Left ventricle myocardium inferior (tissue), 1 donor: ENCODE measurements at places on chromosomes 1 and 21.

DNA sequence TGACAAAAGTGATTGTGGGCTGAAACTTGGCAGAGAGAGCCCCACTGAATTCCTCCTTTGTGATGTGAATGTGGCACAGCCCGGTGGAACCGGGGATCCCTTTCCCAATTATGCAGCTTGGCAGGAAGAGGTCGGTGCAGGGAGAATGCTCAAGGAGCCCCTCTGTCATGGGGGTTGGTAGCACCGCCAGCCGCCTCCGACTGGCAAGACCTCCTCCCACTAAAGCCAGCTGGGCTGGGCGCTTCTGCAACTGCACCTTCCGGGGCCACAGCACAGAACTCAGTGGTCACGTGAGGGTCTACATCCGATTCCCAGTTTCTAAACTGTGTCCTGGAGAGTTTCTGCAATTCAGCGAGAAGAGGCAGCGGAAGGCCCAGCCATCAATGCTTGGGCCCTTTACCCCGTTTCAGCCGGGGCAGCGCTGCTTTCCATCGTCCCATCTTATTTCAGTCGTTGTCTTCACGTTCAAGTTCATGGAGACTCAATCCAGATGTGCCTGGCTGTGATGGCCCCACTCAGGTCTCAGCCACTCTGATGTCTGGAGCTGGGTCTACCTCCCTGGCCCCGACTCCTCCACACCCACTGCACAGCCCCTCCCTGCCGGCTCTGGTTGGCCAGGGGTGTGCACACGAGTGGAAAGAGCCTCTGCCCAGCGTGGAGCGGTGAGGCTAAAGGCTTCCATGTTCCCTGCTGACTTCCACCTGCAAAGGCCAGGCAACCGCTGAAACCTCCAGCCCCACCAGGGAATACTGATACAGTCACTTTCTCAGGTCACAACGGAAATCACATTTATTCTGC lies 39.8 kb upstream of the FHAD1 start:
- no peak for DNase-seq

- peak; percentile 28 for DNase-seq
Measured at GRCh38 chr1:163440090-163440489, 118.3 kb downstream of the NUF2 start.

GRCh38 chr1:39178541-39179431 lies 25.7 kb upstream of the MACF1 start:
- no peak for DNase-seq

DNA sequence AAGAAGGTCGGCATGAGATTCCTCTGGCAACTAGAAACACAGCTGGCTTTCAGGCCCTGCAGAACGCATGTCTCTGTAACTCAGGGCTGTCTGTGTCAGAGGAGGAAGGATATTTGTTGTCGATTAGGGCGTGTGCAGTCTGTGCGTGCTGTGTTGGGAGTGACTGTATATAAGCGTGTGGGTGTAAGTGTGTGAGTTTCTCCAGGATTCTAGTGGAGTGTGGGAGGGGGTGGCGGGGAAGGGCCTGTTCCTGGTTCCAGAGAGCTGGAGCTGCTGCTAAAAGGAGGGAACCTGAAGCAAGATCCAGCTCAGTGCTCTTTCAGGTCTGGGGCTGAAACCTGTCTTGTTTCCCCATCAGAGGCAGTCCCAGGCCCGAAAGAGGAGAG lies 74.3 kb downstream of the SLC16A1 start:
- no peak for DNase-seq

- DNase-seq = no peak
Measured at GRCh38 chr1:53615101-53615500, 123.9 kb downstream of the GLIS1 start.

DNA sequence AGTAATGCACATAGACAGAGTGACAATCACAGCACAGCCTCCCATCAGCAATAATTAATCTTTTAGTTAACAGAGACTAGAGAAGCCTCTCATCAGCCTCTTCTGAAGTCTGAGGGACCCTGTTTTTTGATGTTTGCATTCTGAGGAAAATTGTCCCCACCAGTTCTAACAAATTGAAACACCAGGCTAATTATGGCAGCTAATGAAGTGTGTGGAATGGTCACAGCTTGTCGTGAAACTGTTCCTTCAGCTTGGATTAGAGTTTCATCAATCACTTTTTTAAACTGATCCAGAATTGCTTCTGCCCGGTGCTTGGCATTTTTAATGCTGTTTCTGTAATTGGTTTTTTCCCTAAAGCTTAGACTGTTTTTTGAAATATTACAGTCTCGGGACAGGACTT lies 208.0 kb downstream of the SPATA17 start:
- DNase-seq = no peak

- DNase-seq = no peak
Measured at GRCh38 chr1:228752675-228753265, 17.5 kb downstream of the RHOU start.

GRCh38 chr1:21622466-21623315 lies 46.5 kb downstream of the RAP1GAP start:
- DNase-seq = peak; percentile 23

GRCh38 chr1:146020058-146021049 lies 1.2 kb downstream of the HJV start:
- DNase-seq = no peak

- DNase-seq = no peak
Measured at GRCh38 chr1:78088015-78088414, 42.2 kb downstream of the GIPC2 start.

GRCh38 chr1:86965012-86965826 lies 50.8 kb downstream of the HS2ST1 start:
- no peak for DNase-seq

GRCh38 chr1:20821466-20821865 lies 34.4 kb upstream of the HP1BP3 start:
- DNase-seq = no peak

- no peak for DNase-seq
Measured at GRCh38 chr1:31199949-31200348, 39.7 kb downstream of the NKAIN1 start.

DNA sequence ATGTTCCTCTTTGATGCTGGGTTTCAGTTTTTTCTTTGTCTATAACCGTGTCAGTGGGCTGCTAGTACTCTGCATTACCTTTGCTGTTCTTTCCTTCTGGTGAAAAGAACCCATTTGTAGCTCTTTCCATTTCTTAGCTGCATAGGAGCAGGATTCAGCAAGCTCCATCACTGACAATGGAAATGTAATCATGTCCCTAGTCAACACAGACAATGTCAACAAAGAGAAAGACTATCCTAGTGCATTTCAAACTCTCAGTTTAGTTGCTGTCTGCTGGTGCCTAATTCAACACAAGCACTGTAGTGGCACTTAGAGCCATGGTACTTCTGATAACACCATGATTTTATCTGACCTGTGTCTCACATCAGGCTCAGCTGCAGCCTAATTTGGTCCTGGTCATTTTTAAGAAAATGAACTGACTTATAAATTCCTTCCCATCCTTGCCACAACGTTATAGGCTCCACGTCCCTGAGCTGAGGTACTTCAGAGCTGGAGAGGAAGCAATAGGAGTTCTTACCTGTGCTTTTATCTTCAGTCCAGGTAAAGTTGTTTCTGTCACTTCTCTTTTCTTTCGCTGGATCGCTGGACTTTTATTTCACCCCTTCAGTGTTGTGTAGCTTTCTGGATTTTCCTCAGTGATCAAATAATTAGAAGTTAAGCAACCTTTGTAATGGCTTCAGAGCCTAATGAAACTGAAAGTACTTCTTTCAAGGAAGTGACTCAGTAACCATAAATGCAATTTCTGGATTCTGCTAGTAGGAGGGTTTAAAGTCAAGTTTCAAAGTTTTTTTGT lies at the start of gene GBP3:
GBP3 (minus strand) TSS at position 700 of the 793 bp plus-strand sequence. CDS start 2,145 bp downstream, outside the sequence.
- no peak for DNase-seq

- no peak for DNase-seq
Measured at GRCh38 chr1:244989813-244990212, 125.5 kb upstream of the HNRNPU start.

- DNase-seq = no peak
Measured at GRCh38 chr1:47684964-47685762, 247.3 kb downstream of the FOXD2 start.

DNA sequence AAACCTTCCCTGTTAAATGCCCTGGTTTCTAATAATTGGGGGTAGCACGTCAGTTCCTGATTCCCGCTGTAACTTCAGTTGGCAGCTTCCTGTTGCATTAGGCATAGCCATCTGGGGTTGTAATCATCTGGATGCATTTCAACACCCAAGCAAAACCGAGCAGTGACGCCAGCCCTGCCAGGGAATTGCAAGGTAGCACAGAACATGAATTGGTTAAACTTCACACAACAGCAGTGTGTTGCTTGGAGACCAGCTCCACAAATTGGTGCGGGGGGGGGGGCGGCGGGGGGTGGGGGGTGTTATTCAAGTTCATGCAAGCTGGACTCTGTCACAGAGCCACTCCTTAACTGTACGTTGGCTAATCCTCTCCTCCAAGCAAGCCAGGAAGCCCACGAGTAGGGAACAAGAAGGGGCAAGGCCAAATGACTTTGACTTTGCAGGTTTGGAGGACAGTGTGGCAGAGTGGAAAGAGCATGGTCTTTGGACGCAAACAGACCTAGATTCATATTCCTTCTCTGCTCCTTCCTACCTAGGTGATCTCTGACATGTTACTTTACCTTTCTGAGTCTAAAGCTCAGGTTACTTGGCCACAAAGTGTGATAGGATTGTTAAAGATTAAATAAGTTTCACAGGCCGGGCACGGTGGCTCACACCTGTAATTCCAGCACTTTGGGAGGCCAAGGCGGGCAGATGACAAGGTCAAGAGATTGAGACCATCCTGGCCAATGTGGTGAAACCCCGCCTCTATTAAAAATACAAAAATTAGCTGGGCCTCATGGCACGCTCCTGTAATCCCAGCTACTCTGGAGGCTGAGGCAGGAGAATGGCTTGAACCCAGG lies 4.7 kb downstream of the LAX1 start:
- peak; percentile 63 for DNase-seq

- no peak for DNase-seq
Measured at GRCh38 chr1:205928317-205928716, 14.9 kb downstream of the SLC26A9 start.

- DNase-seq = no peak
Measured at GRCh38 chr1:195097316-195097715, 1510.9 kb downstream of the KCNT2 start.

- DNase-seq = no peak
Measured at GRCh38 chr21:33256019-33256418, 10.1 kb upstream of the IL10RB start.

- no peak for DNase-seq
Measured at GRCh38 chr1:207047505-207047904, 3.5 kb downstream of the YOD1 start.

DNA sequence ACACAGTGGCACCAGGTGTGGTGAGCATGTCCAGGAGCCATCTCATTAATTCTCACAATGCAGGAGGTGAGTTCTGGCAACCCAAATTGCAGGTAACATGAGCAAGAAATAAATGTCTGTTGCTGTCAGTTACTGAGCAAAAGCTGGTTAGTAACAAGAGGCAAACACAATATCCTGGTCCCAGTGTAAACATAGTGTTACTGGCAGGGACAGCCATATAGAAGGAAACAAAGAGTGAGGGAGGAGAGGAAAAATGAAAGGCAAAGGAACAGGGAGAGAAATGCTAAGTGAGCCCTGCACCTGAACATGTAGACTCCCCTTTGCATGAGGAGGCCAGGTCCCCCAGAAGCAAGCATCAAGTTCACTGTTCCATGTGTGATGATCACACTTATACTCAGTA lies 203.6 kb downstream of the TRABD2B start:
- DNase-seq = no peak

DNA sequence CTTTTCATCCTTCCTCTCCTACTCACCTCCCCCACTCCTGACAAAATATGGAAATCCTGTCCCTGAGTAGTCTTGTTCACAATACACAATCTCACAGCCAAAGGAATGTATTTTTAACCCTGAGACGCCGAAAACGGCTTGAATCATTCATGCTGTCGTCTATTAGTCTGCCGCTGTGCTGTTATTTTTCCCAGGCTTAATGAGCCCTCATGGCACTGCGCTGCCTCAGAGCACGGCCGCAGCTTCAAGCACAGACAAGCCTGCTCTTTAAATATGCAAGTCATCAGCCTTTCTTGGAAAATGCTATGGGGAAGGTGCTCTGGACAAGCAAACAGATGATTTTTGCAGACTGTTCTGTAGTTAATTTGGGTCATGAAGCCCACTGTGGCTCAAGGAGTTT lies 302.7 kb downstream of the DISC1 start:
- no peak for DNase-seq

DNA sequence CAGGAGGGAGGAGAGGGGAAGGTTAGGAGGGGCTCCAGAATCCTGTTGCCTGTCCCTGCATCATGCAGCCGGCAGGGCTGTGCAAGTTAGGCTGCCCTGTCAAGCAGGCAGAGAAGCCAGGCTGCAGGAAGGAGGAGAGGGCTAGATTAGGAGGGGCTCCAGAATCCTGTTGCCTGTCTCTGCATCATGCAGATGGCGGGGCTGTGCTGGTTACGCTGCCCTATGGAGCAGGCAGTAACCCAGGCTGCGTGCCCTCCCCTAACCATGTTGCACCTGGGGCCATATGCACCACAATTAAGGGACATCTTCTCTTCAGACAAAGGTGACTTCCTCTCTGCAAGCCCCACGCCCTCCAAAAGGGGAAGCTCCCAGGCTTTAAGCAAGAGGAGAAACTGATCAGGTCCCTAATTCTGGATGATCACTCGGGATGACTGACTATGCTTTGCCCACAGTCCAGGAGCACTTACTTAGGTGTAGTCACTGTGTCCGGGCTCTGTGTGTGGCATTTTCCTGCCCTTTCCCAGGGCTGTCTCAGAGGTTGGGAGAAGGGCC lies 457.4 kb downstream of the SETD4 start:
- DNase-seq = no peak

- DNase-seq = no peak
Measured at GRCh38 chr1:220894924-220895256, 15.6 kb downstream of the HLX start.

GRCh38 chr1:181317261-181317930 lies 165.9 kb upstream of the CACNA1E start:
- DNase-seq = no peak

- DNase-seq = no peak
Measured at GRCh38 chr1:200029822-200030152, 2.3 kb downstream of the NR5A2 start.

DNA sequence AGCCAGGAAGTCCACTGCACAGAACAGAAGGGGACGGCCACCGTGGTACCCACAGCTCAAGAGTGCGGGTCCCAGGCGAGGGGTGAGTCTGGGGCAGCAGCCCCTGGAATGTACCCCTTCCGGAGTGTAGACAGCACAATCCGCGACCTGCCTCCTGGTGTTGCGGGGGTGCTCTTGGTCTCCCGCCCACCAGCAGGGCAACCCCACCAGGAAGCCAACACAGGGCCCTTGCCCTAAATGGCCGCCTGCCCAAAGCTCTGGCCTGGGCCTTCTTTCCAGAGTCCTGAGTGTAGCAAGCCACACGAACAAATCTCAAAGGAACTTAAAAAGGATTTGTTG lies 1.1 kb upstream of the SLC19A1 start:
- peak; percentile 15 for DNase-seq
